ENCODE measurements at places on chromosomes 16 and 17. TPM values are rescaled to one million over a fixed set of nuclear protein-coding genes. Genes with fewer than 3 reads are reported as not detected.
A peak's percentile ranks its signal among the peaks of the same experiment; 100 is the strongest.

DNA sequence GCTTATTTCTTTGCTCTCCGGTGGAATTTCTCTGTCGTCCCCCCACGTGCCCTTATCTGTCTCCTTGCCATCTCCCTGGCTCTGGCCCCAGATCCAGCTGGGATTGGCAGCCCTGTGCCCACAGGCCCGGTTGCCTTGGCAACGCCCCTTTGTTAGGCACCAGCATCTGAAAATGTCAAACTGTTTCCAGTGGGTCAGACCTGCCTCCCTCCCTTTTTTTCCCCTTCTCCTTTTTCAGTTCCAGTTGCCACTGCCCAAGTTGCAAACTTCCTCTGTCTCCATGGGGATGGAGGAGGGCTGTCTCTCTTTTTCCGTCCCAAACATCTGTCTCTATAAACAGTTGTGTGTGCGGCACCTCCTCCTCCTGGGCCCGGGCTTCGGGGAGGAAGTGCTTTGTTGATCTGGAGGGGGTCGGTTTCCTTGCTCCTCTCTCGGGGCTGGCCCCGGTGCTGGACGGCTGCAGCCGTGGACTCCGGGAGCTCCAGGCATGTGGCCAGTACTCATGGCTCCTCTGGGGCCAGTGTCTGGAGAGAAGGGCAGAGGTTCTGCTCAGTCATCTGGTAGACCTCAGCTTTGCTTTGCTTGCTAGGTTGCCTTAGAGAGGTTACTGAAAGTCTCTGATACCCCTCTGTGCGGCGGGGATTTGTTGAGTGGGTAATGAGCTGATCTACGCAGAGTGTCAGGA lies 35.3 kb downstream of the SOCS3 start:
- H3K4me1 ChIP-seq = peaks cover 11% of the 10 kb centered on the region
- H3K27ac ChIP-seq = peak overlapping the region; percentile 54
- no peaks in the 10 kb centered on the region for H3K27me3 ChIP-seq
- no peaks in the 10 kb centered on the region for H3K36me3 ChIP-seq
- DNase-seq = peak; percentile 92

The RAD51C gene
- total RNA-seq = 11.0 TPM

- peaks cover 65% of the 10 kb centered on the region for H3K36me3 ChIP-seq
- peaks cover 23% of the 10 kb centered on the region for H3K4me1 ChIP-seq
- H3K27me3 ChIP-seq = no peaks in the 10 kb centered on the region
- H3K4me3 ChIP-seq = no peak overlapping the region
- DNase-seq = no peak
Observed at GRCh38 chr17:4272213-4272971, 8.6 kb upstream of the ANKFY1 start.

DNA sequence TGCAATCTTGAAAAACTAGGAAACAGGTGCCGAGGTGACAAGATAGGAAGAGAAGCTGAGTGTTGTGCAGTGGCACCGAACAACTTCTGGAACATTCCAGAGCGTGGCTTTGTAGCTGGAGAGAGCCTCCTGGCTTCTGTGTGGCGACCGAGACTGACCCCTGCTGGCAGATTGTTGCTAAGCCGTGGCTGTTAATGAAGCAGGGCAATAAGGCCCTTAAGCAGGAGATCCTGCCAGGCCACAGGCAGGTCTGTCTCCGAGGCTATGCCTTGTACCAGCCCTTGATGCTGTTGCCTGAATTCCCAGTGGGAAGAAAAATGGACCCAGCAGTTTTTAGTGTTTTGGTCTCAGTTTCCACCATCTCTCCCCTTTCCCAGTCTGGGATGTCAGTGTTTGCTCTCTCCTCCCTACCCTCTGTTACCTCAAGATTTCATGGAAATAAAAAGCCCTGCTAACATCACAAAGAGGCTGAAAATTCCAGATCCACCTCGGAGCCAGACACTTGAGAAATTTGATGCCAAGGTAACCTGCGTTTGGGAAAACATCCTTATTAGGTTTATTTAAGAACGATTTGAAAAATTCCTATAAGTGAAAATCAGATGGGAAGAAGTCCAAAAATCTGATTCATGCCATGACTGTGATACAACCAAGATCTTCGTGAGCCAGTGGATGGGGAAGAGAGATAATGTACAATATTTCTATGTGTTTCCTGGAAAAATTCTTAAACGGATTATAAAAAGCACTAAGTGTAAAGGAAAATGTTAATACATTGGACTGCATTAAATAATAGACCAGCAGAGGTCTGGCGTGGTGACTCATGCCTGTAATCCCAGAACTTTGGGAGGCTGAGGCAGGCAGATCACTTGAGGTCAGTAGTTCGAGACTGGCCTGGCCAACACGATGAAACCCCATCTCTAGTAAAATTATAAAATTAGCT lies 265.1 kb downstream of the PRKCA start:
- H3K36me3 ChIP-seq = no peaks in the 10 kb centered on the region
- H3K4me1 ChIP-seq = no peaks in the 10 kb centered on the region
- no peak overlapping the region for H3K4me3 ChIP-seq
- peak; percentile 72 for DNase-seq
- no peaks in the 10 kb centered on the region for H3K27me3 ChIP-seq

The ADGRG3 gene
- total RNA-seq = 0.22 TPM

- peaks cover 57% of the 10 kb centered on the region for H3K36me3 ChIP-seq
- H3K27ac ChIP-seq = no peak overlapping the region
- no peak for DNase-seq
- H3K4me3 ChIP-seq = no peak overlapping the region
Observed at GRCh38 chr17:56983366-56983765, 5.4 kb downstream of the SCPEP1 start.

All from psoas muscle (tissue), 8 donors.